Activated gamma-delta T cell treated with Interleukin-2 at 50 U/mL for 16 hours (primary cell): ENCODE measurements at places on chromosomes 13 and 19.

- no peak for DNase-seq
Measured at GRCh38 chr19:40813182-40813581, 14.2 kb downstream of the EGLN2 start.

DNA sequence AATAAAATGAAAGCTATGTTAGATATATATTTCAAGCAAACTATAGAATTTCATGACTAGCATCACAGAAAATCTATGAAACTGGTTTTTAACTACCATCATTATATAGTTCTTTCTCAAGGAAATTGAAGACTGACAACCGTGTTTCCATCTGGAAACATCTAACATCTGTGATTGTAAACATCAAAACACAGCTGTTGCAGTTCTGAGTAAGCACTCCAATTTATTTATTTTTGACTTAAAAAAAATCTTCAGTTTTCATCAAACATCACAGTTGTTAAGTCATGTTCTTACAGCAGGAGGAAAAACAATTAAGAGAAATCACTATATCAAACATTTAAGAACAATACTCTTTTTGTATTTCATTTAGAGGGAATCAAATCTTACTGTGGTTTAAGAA, 1653.0 kb upstream of the MIR17HG start:
- no peak for DNase-seq

- no peak for DNase-seq
Measured at GRCh38 chr19:54081032-54081431, at the start of gene TARM1. Gene TARM1, minus strand, starts transcription at chr19:54081365. Its CDS starts 25 bp downstream, at chr19:54081340.

DNA sequence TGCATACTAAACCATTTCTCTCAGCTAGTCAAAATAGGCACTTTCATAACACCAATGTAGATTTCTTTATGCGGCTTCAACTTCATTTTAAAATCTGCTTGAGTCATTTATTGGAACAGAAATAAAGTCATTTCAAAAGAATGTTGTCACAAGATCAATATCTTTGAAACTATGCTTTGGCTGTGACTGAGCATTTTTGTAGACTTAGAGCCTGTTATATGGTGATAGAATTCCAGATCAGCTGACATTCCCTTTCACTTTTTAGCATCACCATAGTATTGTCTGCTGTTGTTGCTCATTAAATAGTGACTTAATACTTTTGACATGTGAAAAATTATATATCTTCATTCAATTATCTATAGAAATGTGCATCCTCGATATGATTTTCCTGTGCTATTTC, 279.2 kb upstream of the PRR20A start:
- no peak for DNase-seq

DNA sequence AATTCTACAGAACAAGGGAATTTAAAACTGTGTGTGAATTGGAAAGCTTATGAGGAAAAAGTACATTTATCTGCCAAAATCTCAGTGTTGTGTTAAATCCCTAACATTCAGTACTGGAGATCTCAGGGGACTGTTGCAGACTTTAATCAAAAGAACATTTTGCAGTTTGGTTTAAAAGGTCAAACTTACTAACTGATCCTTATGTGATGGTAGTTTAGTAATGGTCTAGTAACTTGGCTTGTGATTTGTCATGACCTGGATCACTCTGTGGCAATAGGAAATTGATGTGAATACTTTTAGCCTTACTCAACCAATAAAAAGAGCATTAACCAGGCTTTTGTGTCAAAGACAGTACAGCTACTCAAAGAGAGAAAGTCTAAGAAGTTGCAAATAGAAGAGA, 862.1 kb upstream of the MIR17HG start:
- DNase-seq, result no peak

DNA sequence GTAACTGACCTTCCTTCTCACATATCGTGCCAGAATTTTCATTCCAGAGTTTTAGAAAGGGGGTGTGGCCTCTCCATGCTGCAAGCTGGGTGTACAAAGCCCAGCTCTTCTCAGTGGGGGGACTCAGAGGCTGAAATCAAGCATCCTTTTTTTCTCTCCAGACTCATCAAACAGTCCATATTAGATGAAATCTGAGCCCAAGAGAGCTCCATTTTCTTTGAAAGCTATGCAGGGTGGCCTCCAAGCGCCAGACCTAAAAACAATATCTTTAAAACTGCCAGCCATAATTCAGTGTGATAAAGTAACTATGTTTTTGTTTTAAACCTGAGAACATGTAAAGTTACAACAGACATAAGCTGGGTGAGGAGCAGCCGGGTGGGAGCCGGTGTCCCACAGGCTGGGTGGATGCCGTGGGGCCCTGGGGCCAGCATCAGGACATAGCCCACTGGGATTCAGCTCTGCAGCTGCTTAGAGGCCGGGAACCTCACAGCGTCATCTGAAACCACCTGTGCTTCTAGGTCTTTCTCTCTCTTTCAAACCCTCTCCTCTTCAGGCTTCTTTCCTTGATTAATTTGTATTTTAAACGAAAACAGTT, 249.2 kb downstream of the ZNF536 start:
- no peak for DNase-seq

- DNase-seq, result no peak
Measured at GRCh38 chr13:98685146-98685545, 67.3 kb downstream of the SLC15A1 start.
